Activated effector memory CD4-positive, alpha-beta T cell treated with Interleukin-2 at 50 U/mL for 16 hours (primary cell): ENCODE measurements at places on chromosomes 16 and 17.
A peak's percentile ranks its signal among the peaks of the same experiment; 100 is the strongest.

- DNase-seq: peak; percentile 4
These were observed 41.7 kb downstream of the SRL start for GRCh38 chr16:4200000-4200780.

DNA sequence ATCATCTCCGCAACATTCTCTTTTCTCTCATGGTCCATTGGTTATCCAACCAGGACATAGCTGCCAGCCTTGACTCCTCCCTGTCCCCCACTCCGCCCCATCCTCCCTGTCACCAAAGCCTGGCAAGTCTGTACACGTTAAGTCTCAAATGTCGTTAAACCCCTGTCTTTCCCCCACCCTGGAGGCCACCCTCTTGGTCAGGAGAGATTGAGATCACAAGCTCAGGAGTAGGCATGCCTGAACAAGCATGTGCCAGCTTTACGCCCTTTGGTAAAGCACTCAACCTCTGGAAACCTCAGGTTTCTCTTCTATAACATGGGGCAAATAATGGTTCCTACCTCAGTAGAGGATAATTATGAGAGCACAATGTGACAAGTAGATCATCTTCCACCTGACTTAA is 38.1 kb upstream of the CCL1 start:
- DNase-seq: no peak

GRCh38 chr16:86509759-86510464 is 415 bp upstream of the FOXF1 start:
- no peak for DNase-seq

DNA sequence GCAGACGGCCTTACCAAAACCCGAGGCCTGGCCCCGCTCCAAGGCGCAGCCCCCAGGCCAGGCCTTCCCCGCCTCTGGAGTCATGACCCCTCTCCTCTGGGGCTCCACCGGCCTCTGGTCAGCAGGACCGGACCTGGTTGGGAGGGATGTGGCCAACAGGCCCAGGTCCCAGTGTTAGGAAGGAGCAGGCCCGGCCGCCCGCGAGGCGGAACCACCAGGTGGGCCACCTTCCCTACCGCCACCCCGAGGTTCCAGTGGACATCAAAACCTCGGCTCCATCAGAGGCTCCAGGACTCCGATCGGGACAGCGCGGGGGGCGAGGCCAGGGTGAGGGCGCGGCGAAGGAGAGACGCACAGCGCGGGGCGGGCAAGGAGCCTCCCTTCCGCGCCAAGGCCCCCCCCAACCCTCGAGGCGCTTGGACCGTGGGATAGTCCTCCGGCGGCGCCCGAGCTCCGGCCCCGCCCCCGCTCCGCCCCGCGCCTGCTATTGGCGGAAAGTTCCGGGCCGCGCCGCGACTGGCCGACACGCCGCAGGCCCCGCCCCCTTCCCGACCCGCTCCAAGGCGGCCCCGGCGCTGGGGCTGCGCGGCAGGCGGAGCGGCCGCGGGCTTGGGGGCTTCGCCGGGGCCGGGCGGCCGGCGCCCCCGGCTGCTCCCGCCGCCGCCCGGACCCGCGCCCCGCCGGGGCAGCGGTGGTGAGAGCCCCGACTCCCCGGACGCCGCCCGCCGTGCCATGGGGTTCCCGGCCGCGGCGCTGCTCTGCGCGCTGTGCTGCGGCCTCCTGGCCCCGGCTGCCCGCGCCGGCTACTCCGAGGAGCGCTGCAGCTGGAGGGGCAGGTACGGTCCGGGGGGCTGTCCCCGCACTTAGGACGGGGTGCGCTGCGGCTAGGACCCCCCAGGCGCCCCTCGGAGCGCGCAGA is at the start of gene METRN:
METRN (plus strand) TSS at position 561 of the 919 bp plus-strand sequence; CDS start at position 733, 172 bp downstream.
- DNase-seq: peak; percentile 81

DNA sequence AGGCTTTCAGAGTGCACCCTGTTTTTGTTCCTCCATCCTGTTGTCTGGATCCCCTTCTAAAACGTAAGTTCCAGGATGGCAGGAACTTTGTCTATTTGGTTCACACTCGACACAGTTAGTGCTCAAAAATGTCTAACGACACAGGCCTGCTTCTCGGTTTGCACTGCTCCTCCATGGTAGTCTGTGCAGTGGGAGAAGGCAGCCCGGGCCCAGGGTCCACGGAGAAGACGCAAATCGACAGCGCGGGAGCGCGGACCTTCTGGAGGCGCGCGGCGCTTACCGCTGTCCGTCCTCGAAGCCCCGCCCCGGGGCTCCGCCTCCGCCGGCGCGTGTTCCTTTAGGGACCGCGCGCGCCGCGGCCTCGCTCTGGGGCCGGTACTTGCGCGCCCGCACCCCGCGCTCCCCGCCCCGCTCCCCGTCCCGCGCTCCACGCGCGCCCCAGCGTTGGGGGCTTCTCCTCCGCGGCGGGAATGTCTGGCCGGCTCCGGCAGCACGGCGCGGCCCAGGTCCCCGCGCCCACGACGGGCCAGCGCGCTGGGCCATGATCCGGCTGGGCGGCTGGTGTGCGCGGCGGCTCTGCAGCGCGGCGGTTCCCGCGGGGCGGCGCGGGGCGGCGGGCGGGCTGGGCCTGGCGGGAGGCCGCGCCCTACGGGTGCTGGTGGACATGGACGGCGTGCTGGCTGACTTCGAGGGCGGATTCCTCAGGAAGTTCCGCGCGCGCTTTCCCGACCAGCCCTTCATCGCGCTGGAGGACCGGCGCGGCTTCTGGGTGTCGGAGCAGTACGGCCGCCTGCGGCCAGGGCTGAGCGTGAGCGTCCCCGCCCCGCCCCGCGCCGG is at the start of gene NT5M:
NT5M (plus strand) TSS at position 364 of the 837 bp plus-strand sequence; CDS start at position 542, 178 bp downstream.
- DNase-seq: peak; percentile 58

- DNase-seq: peak; percentile 68
These were observed 141.1 kb downstream of the CCDC182 start for GRCh38 chr17:57603978-57604377.

GRCh38 chr16:13478991-13479390 is 441.0 kb upstream of the ERCC4 start:
- no peak for DNase-seq

DNA sequence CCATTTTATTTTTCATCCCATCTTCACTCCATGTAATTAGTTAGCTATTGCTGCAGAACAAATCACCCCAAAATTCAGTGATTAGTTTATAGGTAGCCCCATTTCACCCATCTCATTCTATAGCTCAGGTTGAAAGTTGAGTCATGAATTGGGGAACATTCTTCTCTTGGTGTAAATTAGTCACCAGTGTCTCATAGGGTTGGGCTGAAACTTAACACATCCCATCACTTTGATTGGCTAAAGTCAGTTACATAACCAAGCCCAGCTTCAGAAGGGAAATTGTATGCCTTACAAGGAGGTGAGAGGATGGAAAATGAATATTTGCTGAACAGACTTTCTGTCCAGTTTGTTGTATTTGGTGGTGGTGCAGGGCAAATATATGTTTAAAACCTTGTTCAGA is 477.5 kb downstream of the WWOX start:
- DNase-seq: no peak

DNA sequence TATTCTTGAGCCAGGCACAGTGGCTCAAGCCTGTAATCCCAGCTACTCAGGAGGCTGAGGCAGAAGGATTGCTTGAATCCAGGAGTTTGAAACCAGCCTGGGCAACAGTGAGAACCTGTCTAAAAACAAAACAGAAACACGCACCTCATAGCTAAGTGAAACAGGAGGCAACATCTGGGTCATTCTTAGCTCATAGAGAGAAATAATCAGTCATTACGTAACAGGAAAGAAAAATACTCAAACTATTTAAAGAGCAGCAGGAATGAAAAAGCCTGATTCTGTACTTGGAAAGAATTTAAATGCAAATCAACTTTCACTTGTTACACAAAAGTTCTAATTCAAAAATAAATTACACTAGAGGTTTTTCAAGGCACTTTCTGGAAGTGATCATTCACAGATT is 17.2 kb downstream of the CHCT1 start:
- no peak for DNase-seq

DNA sequence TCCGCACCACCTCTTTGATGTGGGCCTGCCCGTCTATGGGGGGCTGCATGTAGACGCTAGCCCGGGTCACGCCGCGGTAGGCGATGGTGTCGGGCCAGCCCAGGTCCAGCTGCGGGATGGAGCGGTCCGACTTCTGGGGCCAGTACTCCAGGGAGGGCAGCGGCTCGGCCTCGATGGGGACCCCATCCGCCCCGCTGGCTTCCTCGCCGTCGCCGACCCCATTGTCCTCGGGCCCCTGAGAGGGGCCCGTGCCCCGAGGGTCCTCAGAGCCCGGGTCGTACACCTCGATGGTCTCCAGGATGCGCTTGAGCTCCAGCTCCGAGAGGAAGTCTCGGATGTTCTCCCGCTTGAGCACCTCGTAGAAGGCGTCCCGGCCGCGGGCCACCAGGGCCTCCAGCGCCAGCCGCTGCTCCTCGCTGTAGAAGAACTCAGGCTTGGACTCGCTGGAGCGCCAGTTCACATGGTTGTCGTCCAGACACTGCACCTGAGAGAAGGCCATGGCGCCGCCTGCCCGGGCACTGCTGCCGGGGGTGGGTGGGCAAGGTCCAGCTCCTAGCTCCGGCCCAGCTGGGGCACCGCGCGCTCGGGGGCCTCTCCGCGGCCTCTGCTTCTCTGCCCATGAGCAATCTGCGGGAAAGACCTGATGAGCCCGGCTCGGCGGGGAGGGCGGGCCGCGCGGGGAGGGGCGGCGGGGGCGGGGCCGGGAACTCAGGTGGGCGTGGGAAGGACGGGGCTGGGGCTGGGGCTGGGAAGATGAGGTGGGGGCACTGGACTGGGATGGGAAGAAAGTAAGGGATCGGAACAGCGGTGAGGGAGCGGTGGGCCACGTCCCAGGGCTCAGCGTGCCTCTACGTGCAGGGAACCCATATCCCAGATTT is 782 bp downstream of the FAM83G start:
- DNase-seq: peak; percentile 37

DNA sequence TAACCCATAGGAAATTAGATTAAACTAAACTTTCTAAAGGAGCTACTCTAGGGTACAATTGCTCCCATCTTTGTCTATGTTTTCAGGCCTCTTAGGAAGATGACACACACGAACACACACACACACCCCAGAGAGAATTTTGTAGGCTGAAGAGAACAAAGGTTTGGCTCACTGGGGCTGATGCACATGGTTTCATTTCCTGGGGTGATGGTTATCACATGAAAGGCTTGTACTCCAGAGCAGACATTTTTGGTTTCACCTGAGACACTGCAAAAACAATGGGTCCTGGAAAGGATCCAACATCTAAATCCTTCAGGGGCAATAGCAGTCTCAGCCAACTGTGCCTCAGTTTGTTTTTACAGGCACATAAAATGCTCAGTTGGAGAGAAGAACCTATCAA is 62.8 kb downstream of the GRB7 start:
- DNase-seq: peak; percentile 30
